ENCODE measurements at places on chromosomes 16 and 17. TPM values are rescaled to one million over a fixed set of nuclear protein-coding genes. Genes with fewer than 3 reads are reported as not detected.
A peak's percentile ranks its signal among the peaks of the same experiment; 100 is the strongest.

The TPPP3 gene
- total RNA-seq: 230 TPM

The UBTF gene
- 54.3 TPM for total RNA-seq

The TNK1 gene
- total RNA-seq: 0.31 TPM

The MYH2 gene
- total RNA-seq: 42.5 TPM

The LITAFD gene
- not detected for total RNA-seq

The SSTR5 gene
- not detected for total RNA-seq

The OTOP3 gene
- not detected for total RNA-seq

The KRTAP4-8 gene
- total RNA-seq: not detected

DNA sequence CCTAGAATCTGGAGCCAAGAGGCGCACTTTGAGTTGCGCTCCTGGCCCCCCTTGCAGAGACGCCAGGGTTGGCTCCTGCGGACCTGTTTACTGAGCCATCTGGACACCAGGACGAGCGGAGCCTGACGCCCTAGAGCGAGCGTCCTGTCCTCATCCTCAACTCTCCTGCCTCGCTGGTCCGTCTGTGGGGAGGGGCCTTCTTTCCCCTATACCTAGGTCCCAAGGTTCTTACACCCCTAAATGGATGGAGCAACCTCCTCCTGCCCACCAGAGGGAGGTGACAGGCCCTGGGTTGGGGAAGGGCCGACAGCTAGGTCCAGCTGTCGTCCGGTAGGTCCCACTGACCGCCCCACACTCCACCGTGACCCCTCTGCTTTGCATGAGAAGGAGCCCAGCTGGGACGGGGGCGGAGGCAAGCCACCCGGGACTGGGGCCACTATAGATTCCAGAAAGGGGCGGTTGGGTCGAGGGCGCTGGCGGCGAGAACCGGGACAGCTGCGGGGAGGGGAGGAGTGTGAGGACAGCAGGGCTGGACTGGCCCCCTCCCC, 3.1 kb upstream of the LHX1 start:
- H3K4me3 ChIP-seq: peak overlapping the region; percentile 25
- H3K27me3 ChIP-seq: peaks cover 100% of the 10 kb centered on the region
- no peak for DNase-seq
- H3K36me3 ChIP-seq: no peaks in the 10 kb centered on the region

- peaks cover 10% of the 10 kb centered on the region for H3K4me1 ChIP-seq
- DNase-seq: peak; percentile 23
- H3K27ac ChIP-seq: no peak overlapping the region
- peaks cover 12% of the 10 kb centered on the region for H3K27me3 ChIP-seq
These were observed 4.7 kb upstream of the TEKT3 start for GRCh38 chr17:15346066-15346595.

GRCh38 chr16:7839568-7839967, 506.9 kb downstream of the RBFOX1 start:
- no peaks in the 10 kb centered on the region for H3K4me1 ChIP-seq
- H3K27me3 ChIP-seq: no peaks in the 10 kb centered on the region
- H3K36me3 ChIP-seq: no peaks in the 10 kb centered on the region
- peak; percentile 27 for DNase-seq
- no peak overlapping the region for H3K4me3 ChIP-seq

- H3K27ac ChIP-seq: no peak overlapping the region
- H3K4me1 ChIP-seq: peaks cover 43% of the 10 kb centered on the region
- H3K36me3 ChIP-seq: no peaks in the 10 kb centered on the region
- no peak overlapping the region for H3K4me3 ChIP-seq
These were observed 52.3 kb downstream of the NT5M start for GRCh38 chr17:17355426-17355825.

- no peak overlapping the region for H3K4me3 ChIP-seq
- no peaks in the 10 kb centered on the region for H3K4me1 ChIP-seq
- no peaks in the 10 kb centered on the region for H3K36me3 ChIP-seq
- no peak overlapping the region for H3K27ac ChIP-seq
- peaks cover 4% of the 10 kb centered on the region for H3K27me3 ChIP-seq
These were observed 93.5 kb downstream of the GOSR1 start for GRCh38 chr17:30570596-30571265.

DNA sequence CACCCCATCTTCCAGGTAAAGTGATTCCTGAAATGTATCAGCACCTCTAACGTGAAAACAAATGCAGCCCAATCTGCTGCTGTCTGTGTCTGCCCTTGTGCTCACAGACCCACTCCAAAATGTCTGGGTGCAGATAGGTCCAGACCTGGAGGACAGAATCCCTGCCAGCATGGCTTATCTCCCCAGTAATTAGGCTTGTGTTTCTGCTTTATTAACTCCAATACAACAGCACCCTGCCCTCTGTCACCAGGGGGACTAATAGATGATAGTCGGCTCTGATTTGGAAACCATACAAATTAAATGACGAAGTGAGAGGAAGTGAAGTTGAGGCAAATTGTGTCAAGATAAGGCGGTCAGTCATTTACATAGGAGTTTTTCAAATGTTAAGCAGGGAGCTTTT, 608.3 kb upstream of the SALL1 start:
- peaks cover 14% of the 10 kb centered on the region for H3K27me3 ChIP-seq
- no peaks in the 10 kb centered on the region for H3K36me3 ChIP-seq
- H3K27ac ChIP-seq: no peak overlapping the region

- no peaks in the 10 kb centered on the region for H3K4me1 ChIP-seq
- no peak overlapping the region for H3K4me3 ChIP-seq
- H3K27me3 ChIP-seq: no peaks in the 10 kb centered on the region
- peak; percentile 20 for DNase-seq
- no peaks in the 10 kb centered on the region for H3K36me3 ChIP-seq
- H3K27ac ChIP-seq: no peak overlapping the region
These were observed 1096.1 kb upstream of the EEF2KMT start for GRCh38 chr16:6193718-6194117.

- H3K27ac ChIP-seq: no peak overlapping the region
- H3K4me1 ChIP-seq: peaks cover 2% of the 10 kb centered on the region
- H3K36me3 ChIP-seq: peaks cover 9% of the 10 kb centered on the region
- H3K27me3 ChIP-seq: no peaks in the 10 kb centered on the region
These were observed 5.9 kb downstream of the BBS2 start for GRCh38 chr16:56513972-56514371.

GRCh38 chr17:37365589-37365988, 10.2 kb upstream of the C17orf78 start:
- H3K4me3 ChIP-seq: no peak overlapping the region
- H3K4me1 ChIP-seq: no peaks in the 10 kb centered on the region
- H3K36me3 ChIP-seq: no peaks in the 10 kb centered on the region
- H3K27ac ChIP-seq: no peak overlapping the region
- H3K27me3 ChIP-seq: no peaks in the 10 kb centered on the region

GRCh38 chr17:41667280-41668041, 21.2 kb upstream of the EIF1 start:
- no peak for DNase-seq
- H3K4me1 ChIP-seq: peaks cover 19% of the 10 kb centered on the region
- no peak overlapping the region for H3K4me3 ChIP-seq
- H3K36me3 ChIP-seq: no peaks in the 10 kb centered on the region
- no peak overlapping the region for H3K27ac ChIP-seq

DNA sequence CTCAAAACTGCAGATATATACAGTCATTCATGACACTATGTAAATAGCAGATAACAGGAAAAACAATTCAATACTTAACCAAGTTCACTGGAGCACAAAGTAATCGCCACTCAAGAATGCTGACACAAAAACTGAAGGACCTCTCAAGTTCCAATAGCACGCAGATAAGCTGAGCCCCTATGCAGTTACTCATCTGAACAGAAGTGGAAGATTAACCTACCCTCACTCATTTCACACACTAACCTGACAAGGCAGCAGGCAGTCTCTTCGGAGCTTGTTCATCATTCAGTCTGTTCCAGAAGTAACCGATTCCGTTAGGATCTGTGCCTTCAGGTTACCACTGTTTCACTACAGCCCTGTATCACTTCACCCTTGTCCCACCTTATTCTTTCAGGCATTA, 6.0 kb downstream of the HELZ start:
- H3K27ac ChIP-seq: no peak overlapping the region
- DNase-seq: no peak
- no peaks in the 10 kb centered on the region for H3K4me1 ChIP-seq
- H3K4me3 ChIP-seq: no peak overlapping the region
- H3K27me3 ChIP-seq: no peaks in the 10 kb centered on the region

DNA sequence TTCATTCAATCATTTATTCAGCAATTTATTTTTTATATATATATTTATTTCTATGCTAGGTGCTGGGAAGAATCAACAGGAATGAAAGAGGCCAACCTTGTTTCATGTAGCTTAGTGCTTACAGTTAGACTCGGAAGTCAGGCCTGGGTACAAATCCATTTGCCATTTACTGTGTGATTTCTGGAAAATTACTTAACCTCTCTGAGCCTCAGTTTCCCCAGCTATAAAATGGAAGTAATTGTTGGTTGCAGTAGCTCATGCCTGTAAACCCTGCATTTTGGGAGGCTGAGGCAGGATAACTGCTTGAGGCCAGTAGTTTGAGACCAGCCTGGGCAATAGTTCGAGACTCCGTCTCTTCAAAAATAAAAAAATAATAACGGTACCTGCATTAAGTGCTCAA, 27.2 kb upstream of the MLKL start:
- peaks cover 12% of the 10 kb centered on the region for H3K27me3 ChIP-seq
- peaks cover 5% of the 10 kb centered on the region for H3K4me1 ChIP-seq
- no peak for DNase-seq
- no peaks in the 10 kb centered on the region for H3K36me3 ChIP-seq
- no peak overlapping the region for H3K4me3 ChIP-seq

DNA sequence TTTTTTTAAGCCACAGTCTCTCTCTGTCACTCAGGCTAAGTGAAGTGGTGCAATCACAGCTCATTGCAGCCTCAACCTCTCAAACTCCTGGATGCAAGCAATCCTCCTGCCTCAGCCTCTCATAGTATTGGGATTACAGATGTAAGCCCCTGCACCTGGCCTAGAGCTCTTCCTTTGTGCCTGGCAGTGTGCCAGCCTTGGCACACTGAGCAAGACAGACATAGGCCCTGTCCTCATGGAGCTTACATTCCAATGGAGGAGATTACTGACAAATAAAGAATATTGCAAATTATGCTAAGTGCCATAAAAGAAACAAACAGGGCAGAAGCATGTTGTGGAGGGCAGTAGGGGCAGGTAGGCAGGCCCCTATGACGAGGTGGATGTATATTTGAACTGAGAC, 920 bp upstream of the CNGB1 start:
- H3K27ac ChIP-seq: no peak overlapping the region
- no peak for DNase-seq
- H3K4me1 ChIP-seq: no peaks in the 10 kb centered on the region
- no peak overlapping the region for H3K4me3 ChIP-seq
- peaks cover 3% of the 10 kb centered on the region for H3K27me3 ChIP-seq

- no peak overlapping the region for H3K4me3 ChIP-seq
- no peak overlapping the region for H3K27ac ChIP-seq
- DNase-seq: no peak
- H3K36me3 ChIP-seq: no peaks in the 10 kb centered on the region
These were observed 170.5 kb upstream of the CACNG3 start for GRCh38 chr16:24085666-24086065.

GRCh38 chr17:55524440-55525220, 13.4 kb upstream of the SMIM36 start:
- H3K27me3 ChIP-seq: no peaks in the 10 kb centered on the region
- DNase-seq: no peak
- no peak overlapping the region for H3K4me3 ChIP-seq
- H3K36me3 ChIP-seq: no peaks in the 10 kb centered on the region

DNA sequence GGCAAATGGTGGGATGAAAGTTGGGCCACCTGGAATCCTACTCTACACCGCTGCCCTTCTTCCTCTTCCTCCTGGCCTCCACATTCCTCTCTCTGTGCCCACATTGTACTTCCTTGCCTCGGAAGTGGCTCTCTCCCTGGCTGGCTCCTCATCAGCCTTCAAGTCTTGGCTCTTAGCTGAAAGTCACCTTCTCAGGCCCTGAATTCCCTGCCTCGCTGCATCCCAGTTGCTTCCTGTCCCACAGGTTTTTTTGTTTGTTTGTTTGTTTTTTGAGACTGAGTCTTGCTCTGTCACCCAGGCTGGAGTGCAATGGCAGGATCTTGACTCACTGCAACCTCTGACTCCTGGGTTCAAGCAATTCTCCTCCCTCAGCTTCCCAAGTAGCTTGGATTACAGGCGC, 2.6 kb upstream of the PAM16 start:
- no peak for DNase-seq
- peaks cover 13% of the 10 kb centered on the region for H3K4me1 ChIP-seq
- H3K27ac ChIP-seq: no peak overlapping the region
- no peak overlapping the region for H3K4me3 ChIP-seq
- peaks cover 19% of the 10 kb centered on the region for H3K36me3 ChIP-seq

GRCh38 chr16:48879223-48880122, 269.5 kb upstream of the N4BP1 start:
- no peak overlapping the region for H3K4me3 ChIP-seq
- peaks cover 2% of the 10 kb centered on the region for H3K27me3 ChIP-seq
- H3K4me1 ChIP-seq: no peaks in the 10 kb centered on the region
- H3K36me3 ChIP-seq: no peaks in the 10 kb centered on the region
- no peak for DNase-seq

DNA sequence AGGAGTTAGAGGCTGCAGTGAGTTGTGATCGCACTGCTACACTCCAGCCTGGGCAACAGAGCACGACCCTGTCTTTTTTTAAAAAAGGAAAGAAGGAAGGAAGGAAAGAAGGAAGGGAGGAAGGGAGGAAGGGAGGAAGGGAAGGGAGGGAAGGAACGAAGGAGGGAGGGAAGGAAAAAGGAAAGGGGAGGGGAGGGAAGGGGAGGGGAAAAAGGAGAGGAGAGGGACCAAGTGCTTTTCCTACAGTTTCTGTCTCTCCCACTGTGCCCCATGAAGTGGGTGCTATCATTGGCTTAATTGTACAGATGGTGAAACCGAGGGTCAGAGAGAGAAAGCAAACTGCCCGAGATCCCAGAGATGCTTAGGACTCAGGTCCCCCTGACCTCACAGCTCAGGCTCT, 57.6 kb downstream of the SOCS1 start:
- no peak for DNase-seq
- no peak overlapping the region for H3K27ac ChIP-seq
- peaks cover 9% of the 10 kb centered on the region for H3K27me3 ChIP-seq
- peaks cover 8% of the 10 kb centered on the region for H3K4me1 ChIP-seq
- H3K4me3 ChIP-seq: no peak overlapping the region
- no peaks in the 10 kb centered on the region for H3K36me3 ChIP-seq

DNA sequence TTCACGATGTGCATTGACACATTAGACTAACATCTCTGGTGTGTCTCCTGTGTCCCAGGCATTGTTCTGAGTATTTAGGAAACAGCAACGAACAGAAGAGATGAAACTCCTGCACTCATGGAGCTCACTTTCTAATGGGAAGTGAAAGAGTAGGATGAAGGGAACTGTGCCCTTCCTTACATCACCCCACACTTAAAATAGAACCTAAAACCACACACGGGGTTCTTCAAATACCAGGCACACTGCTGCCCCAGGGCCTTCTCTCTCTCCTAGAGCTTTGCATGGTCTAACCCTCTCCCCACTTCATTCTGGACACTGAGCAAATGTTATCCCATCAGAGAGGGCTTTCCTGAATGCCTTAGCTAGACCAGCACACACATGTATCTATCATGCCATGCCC, 33.7 kb downstream of the TRIM25 start:
- H3K27me3 ChIP-seq: no peaks in the 10 kb centered on the region
- DNase-seq: peak; percentile 35
- no peak overlapping the region for H3K27ac ChIP-seq
- no peaks in the 10 kb centered on the region for H3K36me3 ChIP-seq
- H3K4me1 ChIP-seq: no peaks in the 10 kb centered on the region
